ENCODE measurements at places on chromosomes 7 and 10.

- DNase-seq, result no peak
Observed at GRCh38 chr7:70565721-70566370, 566.1 kb upstream of the GALNT17 start.

GRCh38 chr7:92838934-92839333 lies 2.6 kb upstream of the CDK6 start:
- DNase-seq, result no peak

DNA sequence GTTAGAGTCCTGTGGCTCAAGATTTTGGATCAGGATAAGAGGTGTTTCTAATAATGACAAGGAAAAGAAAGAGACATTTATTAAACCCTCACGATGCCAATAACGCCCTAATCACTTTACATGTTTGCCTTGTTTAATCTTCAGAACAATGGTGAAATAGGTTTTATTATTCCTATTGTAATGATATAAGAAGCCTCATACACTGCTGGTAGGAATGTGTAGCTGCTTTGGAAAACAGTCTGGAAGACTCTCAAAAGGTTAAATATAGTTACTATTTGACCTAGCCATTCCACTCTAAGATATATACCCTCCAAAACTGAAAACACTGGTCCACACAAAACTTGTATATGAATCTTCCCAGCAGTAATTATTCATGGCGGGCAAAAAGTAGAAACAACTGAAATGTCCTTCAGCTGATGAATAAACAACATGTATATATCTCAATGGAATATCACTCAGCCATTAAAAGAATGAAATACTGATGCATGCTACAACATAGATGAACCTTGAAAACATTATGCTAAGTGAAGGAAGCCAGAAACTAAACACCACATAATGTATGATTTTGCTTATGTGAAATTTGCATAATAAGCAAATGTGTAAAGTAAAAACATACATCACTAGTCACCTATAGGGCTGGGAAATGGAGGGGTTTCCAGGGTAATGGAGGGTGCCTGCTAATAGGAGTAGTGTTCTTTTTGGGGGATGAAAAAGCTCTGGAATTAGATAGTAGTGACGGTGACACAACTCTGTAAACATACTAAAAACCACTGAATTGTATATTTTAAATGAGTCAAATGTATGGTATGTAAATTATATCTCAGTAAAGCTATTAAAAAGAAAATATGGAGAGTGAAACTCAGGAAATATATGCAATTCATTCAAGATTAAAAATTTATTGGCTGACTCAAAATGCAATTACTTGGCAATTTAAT lies 76.9 kb upstream of the ANK3 start:
- no peak for DNase-seq

DNA sequence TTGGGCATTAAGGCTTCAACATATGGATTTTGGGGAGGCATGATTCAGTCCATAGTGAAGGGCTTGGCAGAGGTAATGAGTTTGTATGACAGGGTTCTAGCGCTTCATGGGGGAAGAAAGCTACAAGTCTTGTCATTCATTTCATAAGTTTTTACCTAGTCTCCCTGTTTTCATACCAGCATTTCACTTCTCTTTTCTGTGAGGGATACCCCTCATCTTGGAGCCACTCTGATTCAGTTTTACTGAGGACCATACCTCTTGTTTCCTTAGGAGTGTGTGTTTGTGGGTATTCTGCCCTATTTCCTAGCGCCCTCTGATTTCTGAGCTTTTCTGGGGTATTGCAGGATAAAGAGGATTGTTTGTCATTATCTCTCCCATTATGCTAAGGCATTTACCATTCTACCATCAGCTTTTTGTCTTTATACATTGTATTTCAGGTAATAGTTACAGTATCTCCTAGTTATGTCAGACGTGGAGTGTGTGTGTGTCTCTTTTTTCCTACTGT lies 6.8 kb downstream of the RSBN1L start:
- DNase-seq, result no peak

- DNase-seq, result no peak
Observed at GRCh38 chr10:61635932-61636331, 26.8 kb upstream of the CABCOCO1 start.
